ENCODE measurements at places on chromosomes 7 and 10.

DNA sequence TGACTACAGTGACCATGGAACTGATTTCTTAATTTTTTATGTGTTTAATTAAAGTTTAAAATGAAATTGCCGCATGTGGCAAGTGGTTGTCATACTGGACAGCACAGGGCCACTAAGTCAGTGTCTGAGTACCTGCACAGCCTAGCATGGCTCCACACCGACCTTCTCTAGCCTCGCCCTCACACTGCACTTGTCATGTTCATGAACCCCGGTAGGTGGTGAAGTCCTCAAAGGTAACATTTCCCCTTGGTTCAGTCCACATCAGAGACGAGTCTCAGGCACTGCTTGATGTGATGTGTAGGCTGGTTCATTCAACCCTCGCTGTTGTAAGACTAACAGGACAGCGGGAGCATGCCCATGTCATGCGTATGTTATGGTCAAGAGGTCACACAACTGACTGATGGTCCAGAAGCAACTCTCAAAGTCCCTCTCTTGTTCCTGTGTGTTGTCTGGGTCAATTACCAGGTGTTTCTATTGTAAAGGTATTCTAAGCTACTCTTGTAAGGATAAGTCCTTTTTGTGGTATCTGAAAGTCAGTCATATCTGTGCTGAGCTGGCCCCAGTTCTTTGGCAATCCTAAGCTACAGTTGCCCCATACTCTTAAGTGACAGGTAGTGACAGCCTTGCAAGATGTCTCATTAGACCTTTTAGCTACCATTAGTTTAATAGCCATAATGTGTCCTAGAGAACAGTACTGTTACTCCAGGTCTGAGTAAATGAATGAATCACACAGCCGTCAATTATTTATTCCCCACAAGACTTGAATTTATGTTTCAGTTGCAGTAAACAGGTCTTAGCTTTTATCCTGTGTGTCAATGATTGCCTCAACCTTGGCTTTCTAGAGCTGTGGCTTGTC, 32.9 kb upstream of the ZC3HAV1L start:
- DNase-seq: no peak

DNA sequence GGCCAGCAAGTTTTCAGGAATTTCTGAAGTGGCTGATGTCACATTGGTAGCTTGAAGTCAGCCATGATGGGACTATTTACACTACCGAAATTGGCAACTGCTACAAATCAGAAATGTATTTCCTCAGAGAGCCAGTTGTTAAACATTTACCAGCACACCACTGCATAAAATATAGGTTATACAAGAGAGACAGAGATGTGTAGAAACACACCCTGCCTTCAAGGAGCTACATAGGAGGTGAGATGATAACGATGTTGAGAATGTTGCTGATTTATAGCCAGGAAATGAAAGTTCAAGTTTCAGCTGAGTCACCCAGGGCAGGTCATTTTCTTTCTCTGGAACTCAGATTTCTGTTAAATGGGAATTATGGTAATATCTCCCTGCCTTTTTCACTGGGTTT, 46.0 kb upstream of the TCF7L2 start:
- DNase-seq: no peak

DNA sequence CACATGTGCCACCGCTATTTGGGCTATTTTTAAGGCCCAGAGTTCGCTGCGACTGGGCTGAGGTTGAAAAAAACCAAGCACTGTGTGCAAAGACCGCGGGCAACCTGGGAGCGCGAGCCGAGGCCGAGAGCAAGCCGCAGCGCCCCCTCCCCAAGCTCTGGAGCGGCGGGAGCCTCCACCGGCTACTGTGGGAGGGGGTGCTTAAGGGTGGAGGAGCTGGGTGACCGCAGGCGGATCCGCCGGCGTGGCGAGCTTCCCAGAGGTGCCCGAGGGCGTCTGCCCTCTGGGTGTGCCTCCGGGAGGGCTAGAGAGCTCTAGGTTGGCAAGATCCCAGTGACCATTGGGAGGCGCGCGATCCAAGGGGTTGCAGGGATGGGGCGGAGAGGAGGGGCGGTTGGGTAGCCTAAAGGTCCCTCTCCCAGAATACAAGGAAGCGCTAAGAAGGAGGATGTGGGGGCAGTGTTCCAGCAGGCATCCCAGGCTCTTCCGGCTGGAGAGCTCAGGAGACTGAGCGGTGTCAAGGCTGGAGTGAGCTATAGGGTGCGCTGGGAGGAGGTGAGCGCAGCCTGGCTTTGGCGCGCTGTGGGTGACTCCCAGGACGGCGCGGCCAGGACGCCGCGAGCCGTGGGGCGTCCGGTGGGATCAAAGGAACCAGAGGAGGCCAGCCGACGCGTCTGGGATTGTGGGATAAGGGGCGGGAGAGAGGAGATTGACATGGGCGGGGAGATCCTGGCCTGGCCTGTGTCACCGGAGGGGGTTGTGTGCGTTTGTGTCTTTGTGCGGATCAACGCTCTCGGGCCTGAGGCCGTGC, 8.0 kb downstream of the DLX5 start:
- DNase-seq: no peak

- no peak for DNase-seq
Measured at GRCh38 chr7:79506481-79506880, 53.0 kb upstream of the MAGI2 start.

DNA sequence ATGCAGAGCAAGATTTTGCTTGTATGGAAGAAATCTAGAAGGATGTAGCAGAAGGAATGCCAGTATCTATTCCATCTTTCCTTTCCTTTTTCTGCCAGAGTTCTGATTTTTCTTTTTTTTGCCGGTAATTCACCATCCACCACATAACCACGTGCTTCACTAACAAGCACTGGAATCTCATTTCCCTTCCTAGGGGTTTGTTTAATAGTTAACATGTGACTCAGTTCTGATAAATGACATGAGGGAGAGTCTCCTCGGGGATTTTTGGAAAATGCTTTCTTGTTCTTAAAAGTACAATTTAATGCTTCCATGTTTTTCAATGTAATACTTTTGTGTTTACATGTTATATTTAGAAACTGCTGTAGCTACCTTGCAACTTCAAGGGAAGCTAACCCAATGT, 590.2 kb downstream of the SH2D4B start:
- DNase-seq: no peak

GRCh38 chr10:91885362-91886079, 23.8 kb downstream of the FGFBP3 start:
- DNase-seq: no peak

DNA sequence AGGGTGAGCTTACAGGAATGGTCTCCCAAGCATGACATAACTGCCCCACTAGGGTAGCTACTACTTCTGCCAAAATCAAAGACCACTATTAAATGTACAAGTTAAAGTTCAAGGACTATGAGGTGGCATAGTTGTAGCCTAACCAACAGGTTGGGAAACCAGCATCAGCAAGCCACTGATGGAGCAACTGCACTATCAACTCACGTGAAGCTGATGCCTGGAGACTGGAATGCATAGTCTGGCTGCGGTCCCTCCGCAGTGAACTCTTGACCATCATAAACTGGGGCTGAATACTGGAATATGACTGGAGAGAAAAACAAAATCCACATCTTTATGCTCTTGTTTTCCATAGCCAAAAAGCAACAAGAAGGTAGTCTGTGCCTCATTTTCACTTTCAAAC, 541.4 kb downstream of the DNAJB9 start:
- DNase-seq: no peak

- no peak for DNase-seq
Measured at GRCh38 chr7:138749960-138750359, 47.8 kb upstream of the TMEM213 start.

GRCh38 chr10:76350583-76350982, 919.2 kb downstream of the LRMDA start:
- no peak for DNase-seq

GRCh38 chr7:149254181-149254858, 7.7 kb upstream of the ZNF783 start:
- DNase-seq: no peak

DNA sequence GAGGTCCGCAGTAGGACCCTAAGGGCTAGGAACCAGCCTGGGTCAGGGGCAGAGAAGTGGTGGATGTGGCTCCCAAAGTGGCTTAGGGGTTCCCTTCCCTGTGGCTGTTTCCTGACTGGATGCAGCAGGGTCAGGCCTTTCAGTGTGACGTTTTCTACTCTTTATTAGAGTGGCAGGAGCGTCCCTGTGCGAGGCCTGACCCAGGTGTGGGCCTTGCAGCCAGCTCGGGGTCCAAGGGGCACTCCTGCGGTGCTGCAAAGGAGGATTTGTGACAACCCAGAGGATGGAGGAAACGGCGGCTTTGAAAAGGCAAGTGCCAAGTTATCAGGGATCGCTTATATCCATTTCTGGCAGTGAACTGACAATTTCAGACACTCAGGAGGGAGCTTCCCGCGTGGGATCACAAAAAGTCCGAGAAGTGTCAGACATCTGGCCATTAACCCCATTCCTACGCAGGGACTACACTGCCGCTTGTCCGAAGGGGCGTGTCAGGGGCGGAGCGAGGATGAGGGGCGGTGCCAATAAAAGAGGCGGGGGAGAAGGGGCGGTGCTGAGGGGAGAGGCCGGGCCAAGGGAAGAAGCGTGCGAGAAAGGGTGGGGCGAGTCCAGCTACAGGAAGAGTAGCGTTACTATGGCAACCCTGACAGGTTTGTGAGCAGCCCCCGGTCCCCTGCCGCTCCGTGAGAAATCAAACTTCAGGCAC, 98.8 kb upstream of the ZNF722 start:
- DNase-seq: peak; percentile 82

- DNase-seq: no peak
Measured at GRCh38 chr10:133224756-133225372, 5.2 kb upstream of the UTF1 start.

DNA sequence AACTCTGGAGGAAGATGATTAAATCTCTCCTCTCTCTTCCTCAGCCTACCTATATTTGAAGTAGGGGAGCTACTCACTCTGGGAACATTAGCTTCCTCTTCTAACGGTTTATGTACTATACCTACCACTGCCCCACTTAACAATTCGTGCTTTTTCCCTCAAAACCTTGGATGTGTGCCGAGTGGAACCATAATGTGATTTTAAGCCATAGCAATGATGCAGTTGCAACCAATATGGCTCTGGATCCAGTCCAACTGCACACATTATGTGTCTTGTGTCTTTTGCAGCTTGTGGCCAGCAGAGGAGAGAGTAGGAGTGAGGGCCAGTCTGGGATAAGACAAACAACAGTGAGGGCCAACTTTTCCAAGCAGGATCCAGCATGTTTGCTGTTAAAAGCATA, 170.7 kb downstream of the GATA3 start:
- DNase-seq: no peak

GRCh38 chr10:94361171-94361794, 1.5 kb downstream of the NOC3L start:
- DNase-seq: peak; percentile 10

GRCh38 chr10:3102720-3103427, 35.5 kb downstream of the PFKP start:
- no peak for DNase-seq

DNA sequence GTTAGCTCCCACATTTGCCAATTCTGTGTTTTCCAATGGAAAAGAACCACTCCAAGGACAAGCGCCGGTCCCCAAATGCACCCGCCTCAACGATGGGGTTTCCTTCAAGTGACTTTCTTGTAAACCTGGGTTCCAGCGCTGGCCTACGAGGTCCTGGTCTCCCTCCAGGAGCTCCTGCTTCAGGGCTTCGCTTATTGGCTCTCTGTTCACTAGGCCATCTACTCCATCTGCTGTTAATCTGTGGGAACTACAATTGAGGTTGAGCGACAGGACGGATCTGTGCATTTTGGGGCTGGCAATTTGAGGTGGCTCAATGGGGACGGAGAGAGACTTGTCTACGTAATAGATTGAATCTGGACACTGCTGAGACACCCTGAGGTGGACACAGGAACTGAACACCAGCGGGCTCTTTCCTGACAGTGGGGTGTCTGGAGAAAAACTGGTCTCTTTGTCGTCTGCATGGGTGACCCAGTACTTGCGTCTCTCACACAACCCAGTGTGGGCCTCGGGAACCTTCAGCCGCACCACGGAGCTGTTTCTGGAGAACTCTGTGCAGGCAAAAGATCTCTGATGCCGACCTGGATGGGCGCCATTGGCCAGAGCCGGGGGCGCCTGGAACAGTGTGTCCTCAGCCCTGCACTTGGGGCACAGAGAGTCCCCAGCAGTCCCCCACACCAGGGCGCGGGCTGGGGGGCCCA, 115.9 kb upstream of the ADAM12 start:
- DNase-seq: no peak

DNA sequence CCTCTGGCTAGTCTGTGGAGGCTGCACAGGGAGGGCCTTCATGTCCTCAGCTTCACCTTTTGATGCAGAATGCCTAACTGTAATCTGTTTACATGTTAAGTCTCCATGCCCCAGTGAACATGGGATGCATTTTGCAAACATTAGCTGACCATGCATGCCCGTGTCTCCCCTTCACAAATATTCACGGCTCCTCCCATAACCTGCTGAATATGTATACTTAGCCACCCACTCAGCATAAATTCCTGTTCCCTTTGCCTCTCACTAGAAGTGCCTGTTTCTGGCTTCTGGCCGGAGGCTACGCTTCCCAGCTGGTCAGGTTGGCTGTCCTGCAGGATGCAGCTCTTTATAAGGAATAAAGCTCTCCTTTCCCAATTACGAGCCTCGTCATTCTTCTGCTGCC, 552.7 kb downstream of the DNAJB6 start:
- no peak for DNase-seq

DNA sequence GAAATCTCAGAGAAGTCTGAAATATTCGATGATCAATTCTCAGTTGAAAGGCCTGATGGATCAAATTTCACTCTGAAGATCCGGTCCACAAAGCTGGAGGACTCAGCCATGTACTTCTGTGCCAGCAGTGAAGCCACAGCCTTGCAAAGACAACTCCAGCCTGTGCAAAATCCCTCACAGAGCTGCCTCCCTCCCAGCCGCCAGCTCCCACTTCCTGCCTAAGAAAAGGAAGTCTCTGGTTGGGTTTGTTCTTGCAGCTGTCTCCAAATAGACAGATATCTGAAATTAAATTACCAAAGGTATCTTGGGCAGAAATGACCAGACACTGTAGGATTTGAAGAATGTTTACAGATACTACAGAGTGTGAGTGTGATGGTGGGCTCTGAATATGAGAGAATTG, 43.4 kb upstream of the PRSS58 start:
- no peak for DNase-seq

DNA sequence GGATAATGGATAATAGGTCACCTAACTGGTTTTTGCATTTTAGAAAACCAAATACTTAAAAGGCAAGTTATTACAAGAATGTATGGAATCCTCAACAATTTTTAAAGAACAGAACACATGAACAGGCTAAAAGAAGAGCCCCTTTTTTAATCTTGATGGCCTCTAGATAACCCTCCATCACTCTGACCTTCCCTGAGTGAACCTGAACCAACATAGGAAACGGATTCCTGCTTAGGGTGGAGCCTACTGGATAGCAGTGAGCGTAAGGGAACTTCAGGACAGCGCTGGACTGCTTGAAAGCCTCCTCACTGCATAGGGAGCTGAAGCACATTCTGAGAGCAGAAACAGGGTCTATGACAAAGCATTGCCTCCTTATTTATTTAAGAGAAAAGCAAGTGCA, 20.5 kb downstream of the TRPV5 start:
- no peak for DNase-seq

DNA sequence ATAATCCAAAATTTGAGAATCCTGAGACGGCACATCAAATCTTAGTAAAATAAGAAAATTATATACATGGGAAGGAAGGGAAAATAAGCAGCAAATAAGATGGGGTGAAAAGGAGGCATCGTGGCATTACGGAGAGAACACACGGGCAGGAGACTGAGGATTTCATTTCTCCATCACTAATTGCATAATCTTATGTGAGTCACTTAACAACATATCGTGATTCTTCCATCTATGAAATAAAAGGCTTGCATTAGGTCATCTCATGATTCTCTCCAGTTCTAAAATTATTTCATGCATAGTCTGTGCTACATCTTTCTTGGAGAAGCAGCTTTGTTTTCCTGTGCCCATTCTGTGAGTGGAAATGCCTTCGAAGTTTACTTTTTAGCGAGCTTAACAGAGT, 288.7 kb downstream of the LRMDA start:
- no peak for DNase-seq

- DNase-seq: no peak
Measured at GRCh38 chr7:134246761-134247160, 70.0 kb downstream of the SLC35B4 start.

Data from stimulated activated CD4-positive, alpha-beta T cell treated with anti-CD3 and anti-CD28 coated beads, Interleukin-4, amount 100 ng/mL, for 24 hours (primary cell).